ENCODE measurements at places on chromosomes 1 and 21. TPM values are rescaled to one million over a fixed set of nuclear protein-coding genes. Genes with fewer than 3 reads are reported as not detected.

DNA sequence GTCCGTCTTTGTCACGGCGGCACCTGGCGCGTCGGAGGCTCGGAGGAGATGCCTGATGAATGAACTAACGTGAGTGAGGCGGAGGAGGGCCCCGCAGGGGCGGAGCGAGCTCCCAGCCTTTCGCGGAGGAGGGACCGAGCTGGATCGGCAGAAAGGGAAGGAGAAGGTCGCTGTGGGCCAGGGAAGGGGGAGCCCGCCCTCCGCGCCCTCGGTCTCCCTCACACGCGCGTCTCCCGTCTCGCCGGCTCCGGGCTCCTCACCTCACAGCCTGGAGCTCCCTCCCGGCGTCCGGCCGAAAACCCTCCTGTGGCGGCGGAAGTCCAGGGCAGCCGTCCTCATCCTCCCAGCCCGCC is 519 bp downstream of the ZNF496 start:
- peak; percentile 67 for DNase-seq

The CRTC2 gene
- polyA plus RNA-seq, result 39.3 TPM

DNA sequence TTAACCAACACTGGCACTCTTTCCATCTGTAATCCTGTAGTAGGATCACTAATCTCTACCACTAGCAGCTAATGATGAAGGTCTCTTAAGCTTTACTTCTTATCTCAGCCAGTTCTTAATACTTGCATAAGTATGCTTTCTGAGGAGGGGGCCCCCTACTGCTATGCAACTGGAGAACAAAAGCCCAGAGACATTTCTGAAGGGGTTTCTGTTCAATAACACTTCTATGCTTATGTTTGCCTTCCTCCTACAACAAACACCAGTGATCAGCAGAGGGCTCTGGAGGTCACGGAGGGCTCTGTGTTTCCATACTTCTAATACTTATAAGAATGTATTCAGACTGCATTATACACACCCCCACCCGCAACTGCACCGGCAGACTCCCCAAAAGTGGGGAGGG is 215.8 kb downstream of the BARHL2 start:
- DNase-seq, result no peak

GRCh38 chr1:164583835-164584539 is 25.0 kb downstream of the PBX1 start:
- no peak for DNase-seq

DNA sequence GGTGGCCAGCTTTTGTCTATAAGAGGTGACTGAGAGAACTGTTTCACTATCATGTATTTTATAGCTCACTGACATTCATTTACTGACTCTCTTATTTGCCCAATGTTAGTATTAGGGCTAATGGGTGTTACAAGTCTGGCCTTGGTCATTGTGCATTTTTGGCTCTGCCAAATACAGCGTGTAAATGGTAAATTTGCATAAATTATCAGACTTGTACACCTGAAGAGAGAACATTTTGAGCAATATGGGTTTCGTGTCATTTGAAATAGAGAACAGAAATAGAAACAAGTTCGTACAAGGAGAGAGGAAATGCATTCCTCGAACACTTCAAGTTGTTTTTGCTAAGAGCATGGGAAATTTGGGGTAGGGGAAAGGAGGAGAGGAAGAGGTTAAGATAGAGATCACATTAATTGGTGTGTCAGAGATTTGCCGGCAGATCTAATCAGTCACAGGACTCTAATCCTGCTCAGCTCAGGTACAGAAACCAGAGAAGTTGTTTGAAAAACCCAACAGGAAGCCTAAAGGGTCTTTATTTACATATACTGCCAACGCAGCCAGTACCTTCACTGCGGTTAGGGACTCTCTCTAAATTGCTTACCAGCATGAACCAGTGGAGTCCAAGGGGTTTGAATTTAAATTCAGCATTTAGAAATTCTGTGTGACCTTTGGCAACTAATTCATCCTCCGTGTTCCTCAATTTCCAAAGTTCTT is 261.5 kb downstream of the GPATCH2 start:
- no peak for DNase-seq

GRCh38 chr21:38859852-38860251 is 54.1 kb downstream of the ETS2 start:
- DNase-seq, result no peak

GRCh38 chr1:18009055-18009454 is 98.5 kb upstream of the IGSF21 start:
- DNase-seq, result no peak

DNA sequence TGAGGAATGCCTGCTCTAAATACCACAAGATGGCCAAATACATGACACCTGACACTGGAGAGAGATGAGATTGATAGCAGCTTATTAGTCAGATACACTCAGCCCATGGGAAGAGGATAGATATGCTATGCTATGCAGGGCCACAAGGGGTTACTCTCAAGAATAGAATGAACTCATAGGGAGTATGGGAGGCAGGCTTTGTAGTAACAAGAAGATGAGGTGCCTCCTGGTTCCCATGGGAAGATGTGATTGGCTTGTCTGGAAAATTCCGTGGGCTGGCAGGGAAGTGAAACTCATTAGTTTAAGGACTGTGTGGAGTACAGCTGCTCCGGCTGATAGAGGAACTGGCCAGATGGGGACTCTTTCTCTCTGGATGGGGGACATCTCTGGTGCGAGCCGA is 16.5 kb downstream of the CCDC30 start:
- DNase-seq, result no peak

GRCh38 chr1:31183927-31184554 is 55.6 kb downstream of the NKAIN1 start:
- no peak for DNase-seq

DNA sequence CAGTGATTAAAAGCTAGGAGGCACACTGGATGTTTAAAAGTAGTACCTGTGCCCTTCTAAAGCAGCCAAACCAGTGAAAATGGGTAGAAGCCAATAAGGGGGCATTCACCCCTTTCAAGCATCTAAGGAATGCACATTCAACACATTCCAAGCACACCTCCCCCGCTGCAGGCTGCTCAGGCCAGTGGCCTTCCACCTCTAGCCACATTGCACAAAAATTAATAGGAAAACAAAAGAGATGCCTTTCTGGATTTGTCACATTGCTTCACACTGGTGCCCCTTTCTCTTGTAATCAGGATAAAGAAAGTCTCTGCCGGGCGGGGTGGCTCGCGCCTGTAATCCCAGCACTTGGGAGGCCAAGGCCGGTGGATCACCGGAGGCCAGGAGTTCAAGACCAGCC is 834.0 kb downstream of the USP25 start:
- DNase-seq, result no peak

DNA sequence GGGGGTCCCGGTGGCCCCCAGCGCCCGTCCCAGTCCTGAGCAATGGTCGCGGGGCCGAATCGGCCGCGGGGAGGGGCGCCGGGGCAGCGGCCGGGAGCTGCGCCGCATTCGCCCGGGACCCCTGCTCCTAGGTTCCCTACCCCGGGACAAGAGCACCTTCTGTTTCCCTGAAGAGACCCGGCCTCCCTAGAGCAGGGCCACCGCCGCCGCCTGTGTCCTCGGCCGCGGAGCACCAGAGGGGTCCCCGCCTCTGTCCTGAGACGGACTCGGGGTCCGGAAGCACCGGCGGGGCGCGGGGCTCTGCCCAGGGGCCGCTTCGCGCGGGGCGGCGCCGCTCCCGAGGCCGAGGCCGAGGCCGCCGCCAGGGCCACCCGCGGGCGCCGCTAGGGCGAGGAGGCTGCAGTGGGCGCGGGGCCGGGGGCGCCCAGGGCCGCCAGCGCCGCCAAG is 157.9 kb downstream of the CASZ1 start:
- no peak for DNase-seq

- DNase-seq, result peak; percentile 75
These were observed 160.8 kb downstream of the ZSCAN20 start for GRCh38 chr1:33633019-33633801.

- DNase-seq, result no peak
These were observed 22.5 kb downstream of the MIER1 start for GRCh38 chr1:66947267-66947666.

DNA sequence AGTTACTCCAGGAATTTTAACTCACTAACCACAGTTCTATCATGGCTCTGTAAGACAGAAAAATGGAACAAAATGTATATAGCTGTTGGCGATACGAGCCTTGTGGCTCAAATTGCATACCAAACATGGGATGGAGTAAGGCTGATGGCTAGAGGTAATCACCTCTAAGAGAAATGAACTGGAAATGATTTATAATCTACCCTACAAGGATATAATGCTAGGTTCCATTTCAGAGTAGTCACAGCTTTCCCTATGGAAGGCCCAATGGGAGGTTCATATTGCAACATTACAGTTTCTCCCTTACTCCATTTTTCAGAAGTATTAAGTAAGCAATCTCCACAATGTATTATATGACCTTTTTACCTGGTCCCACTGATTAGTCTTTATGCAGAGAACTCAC is 61.6 kb downstream of the EDEM3 start:
- DNase-seq, result no peak

DNA sequence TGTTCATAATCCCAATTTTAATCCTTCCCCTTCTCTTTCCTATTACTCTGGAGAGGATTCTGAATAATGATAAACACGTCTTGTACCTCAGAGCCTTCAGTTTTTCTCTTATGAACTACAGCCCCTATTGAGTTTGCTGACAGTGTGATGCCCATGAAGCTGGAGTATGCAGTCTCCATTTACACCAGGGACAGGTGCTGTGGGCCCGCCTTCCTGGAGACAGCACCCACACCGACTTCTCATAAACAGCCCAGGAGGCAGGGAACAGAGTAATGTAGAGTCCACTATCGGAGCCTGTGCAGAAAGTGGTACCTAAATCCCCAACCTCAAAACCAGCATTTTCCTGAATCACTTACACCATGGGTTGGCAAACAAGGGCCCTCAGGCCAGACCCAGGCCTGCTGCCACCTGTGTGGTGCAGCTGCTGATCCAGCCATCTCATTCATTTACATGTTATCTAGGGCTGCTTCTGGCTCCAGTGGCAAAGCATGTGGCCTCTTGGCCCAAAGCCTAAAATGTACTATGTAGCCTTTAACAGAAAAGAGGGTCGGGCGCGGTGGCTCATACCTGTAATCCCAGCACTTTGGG is 95.1 kb upstream of the KRTAP19-8 start:
- DNase-seq, result no peak

DNA sequence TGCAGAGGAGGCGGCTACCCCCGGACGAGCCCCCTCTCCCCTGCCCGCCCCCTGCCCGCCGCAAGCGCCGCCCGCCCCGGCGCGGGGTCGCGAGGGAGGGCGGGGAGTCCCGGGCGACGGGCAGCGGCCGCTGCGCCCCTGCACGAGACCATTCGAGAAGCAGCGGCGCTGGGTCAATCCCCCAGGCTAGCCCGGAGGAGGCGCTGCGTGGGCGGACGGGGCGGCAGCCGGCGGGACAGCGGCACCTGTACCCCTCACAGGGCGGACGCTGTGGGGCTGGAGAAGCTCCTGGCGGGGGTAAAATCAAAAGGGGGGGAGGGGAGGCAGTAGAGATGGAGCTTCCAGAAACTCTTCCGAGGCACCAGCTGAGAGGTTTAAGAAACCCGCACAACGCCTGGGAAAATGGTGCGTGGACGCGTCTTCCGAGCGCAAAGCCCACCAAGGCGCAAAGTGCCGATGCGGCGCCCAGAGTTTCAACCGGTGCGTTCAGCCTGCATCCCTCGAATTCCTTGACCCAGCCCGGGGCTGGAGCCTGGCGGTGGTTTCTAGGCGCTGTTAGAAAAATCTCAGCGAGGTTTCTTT is at the start of gene PLPPR5:
Gene PLPPR5, minus strand, starts transcription at position 1 of the 582 bp plus-strand sequence. CDS start 190 bp downstream, outside the sequence.
- no peak for DNase-seq

- DNase-seq, result no peak
These were observed 574.6 kb downstream of the LMO4 start for GRCh38 chr1:87903242-87903641.

GRCh38 chr1:14674030-14674429 is 75.5 kb downstream of the KAZN start:
- no peak for DNase-seq

The NBPF19 gene
- polyA plus RNA-seq, result 12.3 TPM

The NBL1 gene
- polyA plus RNA-seq, result 30.5 TPM

- peak; percentile 81 for DNase-seq
These were observed 636 bp upstream of the CAMK2N1 start for GRCh38 chr1:20486457-20487235.

- DNase-seq, result no peak
These were observed 20.4 kb downstream of the LEPR start for GRCh38 chr1:65440915-65441314.

The FCRL2 gene
- polyA plus RNA-seq, result 0.04 TPM

GRCh38 chr1:21763236-21763635 is 19.7 kb downstream of the USP48 start:
- no peak for DNase-seq

DNA sequence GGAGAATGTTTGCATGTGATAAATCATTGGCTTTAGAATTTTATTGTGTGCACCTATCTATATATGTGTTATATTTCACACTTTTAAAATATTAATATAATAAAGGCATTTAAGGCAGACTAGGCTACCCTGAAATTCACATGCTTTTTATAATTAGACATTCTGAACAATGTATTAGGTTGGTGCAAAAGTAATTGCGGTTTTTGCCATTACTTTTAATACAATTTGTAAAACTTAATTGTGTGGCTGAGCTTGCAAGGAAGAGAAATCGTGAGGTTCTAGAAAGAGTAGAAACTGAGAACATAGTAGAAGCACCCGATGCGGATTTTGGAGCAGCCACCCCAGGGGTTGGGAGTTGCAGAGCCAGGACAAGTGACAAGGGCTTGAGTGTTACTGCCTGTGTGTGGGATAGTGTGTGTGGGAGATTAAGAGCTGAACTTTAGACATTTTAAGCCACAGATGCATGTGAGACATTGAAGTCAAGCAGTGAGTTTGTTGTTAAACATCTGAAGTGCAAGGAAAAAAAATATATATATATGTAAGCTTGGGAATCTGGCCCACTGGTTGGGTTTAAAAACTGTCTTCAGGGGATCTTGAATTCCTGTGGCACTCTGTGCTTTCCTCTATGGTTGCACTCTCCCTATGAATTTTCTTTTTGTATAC is 244.5 kb downstream of the TM2D1 start:
- DNase-seq, result no peak

DNA sequence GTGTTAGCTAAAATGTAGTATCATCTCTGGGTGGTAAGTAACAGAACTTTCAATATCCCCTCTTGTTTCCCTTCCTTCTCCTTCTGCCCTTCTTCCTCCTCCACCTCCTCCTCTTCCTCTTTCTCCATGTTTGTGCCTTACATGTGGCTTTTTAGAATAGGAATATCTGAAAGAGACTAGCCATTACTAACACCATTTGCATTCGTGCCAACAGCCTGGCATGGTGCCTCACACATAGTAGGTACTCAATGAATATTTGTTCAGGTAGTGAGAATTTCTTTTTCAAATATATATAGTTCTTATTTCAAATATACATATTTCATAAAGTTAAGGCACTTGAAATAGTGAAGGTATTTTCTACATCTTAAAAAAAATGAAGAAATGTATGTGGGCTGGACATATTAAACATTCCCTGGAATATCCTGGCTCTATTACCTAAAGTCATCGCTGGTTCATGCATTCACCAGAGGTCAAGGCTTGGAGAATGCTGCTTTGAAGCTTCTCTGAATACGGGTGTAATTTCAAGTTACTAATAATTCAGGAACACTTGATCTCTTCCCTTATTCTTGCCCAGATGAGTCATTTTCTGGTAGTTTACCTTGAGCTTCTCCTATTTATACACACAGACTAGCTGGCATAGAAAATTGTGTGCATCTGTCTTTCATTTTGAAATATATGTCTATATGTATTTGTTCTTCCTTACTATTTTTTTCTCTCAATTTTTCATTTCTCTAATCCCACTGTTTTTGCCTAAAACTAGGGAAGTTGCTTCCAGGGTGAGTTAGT is 319.4 kb downstream of the TGFB2 start:
- no peak for DNase-seq
